ENCODE measurements at places on chromosomes 12 and 14. TPM values are rescaled to one million over a fixed set of nuclear protein-coding genes. Genes with fewer than 3 reads are reported as not detected.

The FAM90A1 gene
- polyA plus RNA-seq, result 1.8 TPM

The OVCH1 gene
- 0.54 TPM for polyA plus RNA-seq

The C12orf54 gene
- 0.44 TPM for polyA plus RNA-seq

The CLEC6A gene
- polyA plus RNA-seq, result not detected

The RAB15 gene
- polyA plus RNA-seq, result 36.7 TPM

The KCNJ8 gene
- polyA plus RNA-seq, result 35.0 TPM

The HHIPL1 gene
- 1.8 TPM for polyA plus RNA-seq

The ATP6V1D gene
- polyA plus RNA-seq, result 67.5 TPM

The USP5 gene
- polyA plus RNA-seq, result 62.2 TPM

The SPX gene
- polyA plus RNA-seq, result 29.0 TPM

The LTB4R2 gene
- 2.0 TPM for polyA plus RNA-seq

The MYL2 gene
- 1,082 TPM for polyA plus RNA-seq

The AMIGO2 gene
- 1.3 TPM for polyA plus RNA-seq

The TTC6 gene
- polyA plus RNA-seq, result 0.06 TPM

The PUS7L gene
- polyA plus RNA-seq, result 7.0 TPM

The ZNF740 gene
- polyA plus RNA-seq, result 27.9 TPM

The UBC gene
- 759 TPM for polyA plus RNA-seq

The RFLNA gene
- 6.1 TPM for polyA plus RNA-seq

The OTUB2 gene
- 0.49 TPM for polyA plus RNA-seq

The PPP4R4 gene
- 0.13 TPM for polyA plus RNA-seq
